ENCODE measurements at places on chromosomes 11 and 22. TPM values are rescaled to one million over a fixed set of nuclear protein-coding genes. Genes with fewer than 3 reads are reported as not detected.

DNA sequence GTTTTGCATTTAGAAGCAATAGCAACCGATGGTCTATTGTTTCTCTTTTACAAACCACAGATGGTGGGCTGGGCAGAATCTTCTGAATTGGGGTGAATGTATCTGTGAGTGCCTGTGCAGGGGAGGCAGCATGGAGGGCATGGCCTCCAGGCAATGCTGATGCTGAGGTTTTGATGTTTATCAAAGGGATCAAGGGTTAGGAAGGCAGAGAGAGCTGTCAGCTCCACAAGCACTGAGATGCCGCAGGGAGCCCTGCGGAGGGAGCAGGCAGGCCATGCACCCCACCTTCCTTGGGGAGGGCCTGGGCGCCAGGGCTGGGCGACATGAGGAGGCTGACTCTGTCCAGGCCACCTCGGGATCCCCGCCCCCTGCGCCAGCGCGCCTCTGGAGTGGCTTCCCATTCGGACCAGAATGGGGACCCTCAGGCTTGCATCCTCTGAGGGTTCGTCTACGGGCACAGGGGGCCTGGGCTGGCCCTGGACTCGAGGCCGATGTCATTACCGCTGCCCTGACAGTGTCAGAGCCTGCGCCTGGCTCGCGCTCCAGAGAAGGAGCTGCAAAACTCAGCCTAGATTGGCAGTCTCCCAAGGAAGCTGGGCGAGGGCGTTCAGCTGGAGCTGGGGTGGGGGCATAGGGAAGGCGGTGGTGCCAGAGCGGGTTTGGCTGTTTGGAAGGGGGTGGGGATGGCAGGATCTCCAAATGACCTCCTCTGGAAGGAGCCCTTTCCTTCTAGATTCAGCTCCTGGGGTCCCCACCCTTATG, 13.9 kb upstream of the TH start:
- DNase-seq: no peak

DNA sequence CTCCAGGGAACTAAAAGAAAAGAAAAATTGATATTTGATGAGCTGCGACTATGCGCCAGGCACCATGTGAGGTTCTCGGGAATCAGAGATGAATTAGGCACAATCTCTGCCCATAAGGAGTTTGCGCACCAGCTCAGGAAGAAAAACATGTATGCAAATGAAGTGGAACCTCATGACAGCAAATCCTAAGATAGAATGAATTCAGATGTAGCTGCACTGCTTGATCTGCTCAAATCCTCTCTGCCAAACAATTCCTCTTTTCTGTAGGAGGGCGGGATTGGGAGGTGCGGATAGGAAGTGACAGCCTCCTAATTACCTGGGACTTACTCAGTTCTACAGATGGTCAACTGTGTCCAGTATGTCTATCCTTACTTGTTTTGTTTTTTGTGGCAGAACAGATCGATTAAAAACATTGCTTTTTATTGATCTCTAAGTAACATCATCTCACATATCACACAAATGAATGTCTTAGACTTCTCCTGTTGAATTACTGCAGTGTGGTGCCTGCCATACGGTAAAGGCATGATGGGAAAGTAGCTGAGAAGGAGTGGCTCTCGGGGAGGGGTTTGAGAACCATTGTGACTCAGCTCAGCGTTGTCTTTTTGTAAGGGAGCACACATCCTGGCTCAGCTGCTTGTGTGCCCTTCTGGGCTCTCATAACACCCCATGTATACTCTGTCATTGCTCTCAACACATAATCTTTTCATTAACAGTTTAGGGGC, 13.9 kb downstream of the CRTAM start:
- no peak for DNase-seq

- DNase-seq: peak; percentile 37
Observed at GRCh38 chr22:29306175-29306834, at the start of gene GAS2L1. TSS of gene GAS2L1 (plus strand) at chr22:29306650. CDS start at chr22:29308106, 1,456 bp downstream.

GRCh38 chr11:107740271-107740670, 28.4 kb upstream of the SLN start:
- no peak for DNase-seq

DNA sequence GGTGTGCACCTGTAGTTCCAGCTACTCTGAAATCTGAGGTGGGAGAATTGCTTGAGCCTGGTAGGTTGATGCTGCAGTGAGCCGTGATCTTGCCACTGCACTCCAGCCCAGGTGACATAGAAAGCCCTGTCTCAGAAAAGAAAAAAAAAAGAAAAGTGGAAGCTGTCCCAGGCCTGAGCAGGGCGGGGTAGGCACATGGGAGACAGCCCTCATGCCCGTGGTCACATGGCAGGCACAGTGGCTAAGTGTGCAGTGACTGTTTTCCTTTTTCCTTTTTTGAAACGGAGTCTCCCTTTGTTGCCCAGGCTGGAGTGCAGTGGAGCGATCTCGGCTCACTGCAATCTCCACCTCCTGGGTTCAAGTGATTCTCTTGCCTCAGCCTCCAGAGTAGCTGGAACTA, 7.8 kb downstream of the OTUB1 start:
- no peak for DNase-seq

GRCh38 chr22:50440544-50441249, 34.1 kb downstream of the SBF1 start:
- no peak for DNase-seq

- DNase-seq: no peak
Observed at GRCh38 chr11:61498767-61499341, 9.7 kb upstream of the LRRC10B start.

DNA sequence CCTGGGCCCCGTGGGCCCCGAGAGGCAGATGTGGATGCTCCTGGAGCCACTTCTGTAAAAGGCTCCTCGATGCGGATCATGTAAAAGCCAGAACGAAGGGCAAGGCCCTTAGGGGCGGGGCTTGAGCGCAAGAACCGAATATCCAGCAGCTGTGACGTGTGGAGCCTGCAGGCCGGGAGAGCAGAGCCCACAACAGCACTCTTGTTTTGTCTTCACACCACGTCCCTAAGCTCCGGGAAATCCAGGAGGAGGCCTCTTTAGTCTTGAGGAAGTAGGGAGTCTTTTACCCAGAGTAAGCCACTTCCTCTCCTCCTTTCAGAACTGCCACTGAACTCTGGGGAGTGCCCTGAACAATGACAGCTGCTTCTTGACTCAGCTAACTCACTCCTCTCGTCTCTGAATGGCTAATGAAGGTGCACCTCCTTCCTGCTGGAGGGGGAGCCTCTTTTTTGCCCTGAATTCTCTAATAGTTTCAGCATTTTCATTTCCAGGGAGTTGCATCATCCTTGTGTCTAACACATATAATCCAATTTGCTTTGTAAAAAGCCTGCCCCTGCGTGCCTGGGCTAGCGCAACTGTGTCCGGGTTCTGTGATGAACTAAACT, 12.5 kb downstream of the L3MBTL2 start:
- peak; percentile 44 for DNase-seq

GRCh38 chr11:23364076-23364475, 503.8 kb upstream of the CCDC179 start:
- no peak for DNase-seq

- DNase-seq: no peak
Observed at GRCh38 chr22:41541484-41541883, 2.8 kb downstream of the POLR3H start.

- no peak for DNase-seq
Observed at GRCh38 chr22:48718818-48719500, 1108.7 kb downstream of the BRD1 start.

GRCh38 chr22:44625421-44625760, 76.6 kb upstream of the PRR5 start:
- no peak for DNase-seq

DNA sequence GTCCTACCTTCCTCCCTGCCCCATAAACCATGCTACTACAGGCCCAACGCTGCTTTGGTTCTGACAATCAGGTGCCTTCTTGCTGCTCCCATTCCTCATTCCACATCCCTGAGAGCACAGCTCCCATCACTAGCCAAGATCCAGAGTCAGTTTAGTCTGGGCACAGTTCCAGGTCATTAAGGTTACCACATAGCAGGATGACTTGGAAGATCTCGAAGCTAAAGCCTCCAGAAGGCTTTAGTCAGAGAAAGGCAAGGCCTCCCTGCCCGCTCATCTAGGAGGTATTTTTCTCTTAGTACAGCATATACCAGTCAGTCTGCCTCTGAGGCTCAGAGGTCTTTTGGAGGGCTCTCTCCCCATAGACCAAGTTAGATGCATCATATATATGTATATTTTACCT, 30.3 kb downstream of the TRIM66 start:
- DNase-seq: no peak

DNA sequence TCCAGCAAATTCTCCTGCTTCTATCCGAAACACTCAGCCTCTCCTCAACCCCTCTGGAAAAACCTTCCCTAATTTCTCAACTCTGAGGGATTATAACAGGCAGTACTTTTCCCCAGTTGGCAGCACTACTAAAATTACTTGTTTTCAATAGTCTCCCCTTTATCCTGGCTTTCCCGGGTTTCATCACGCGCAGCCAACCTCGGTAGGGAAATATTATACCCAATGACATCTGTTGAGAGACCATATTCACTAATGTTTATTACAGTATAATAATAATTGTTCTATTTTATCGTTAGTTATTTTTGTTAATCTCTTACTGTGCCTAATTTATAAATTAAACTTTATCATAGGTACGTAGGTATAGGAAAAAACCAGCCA, 330 bp upstream of the POLD3 start:
- DNase-seq: no peak

GRCh38 chr11:45655012-45655283, 10.5 kb downstream of the CHST1 start:
- DNase-seq: no peak

- no peak for DNase-seq
Observed at GRCh38 chr11:15673408-15673831, 558.7 kb downstream of the INSC start.

GRCh38 chr11:118238929-118239328, 13.2 kb downstream of the MPZL3 start:
- no peak for DNase-seq

GRCh38 chr22:17562906-17563870, at the start of gene SLC25A18:
TSS of gene SLC25A18 (plus strand) at chr22:17563498. CDS start at chr22:17579945, 16,447 bp downstream.
- DNase-seq: no peak

- no peak for DNase-seq
Observed at GRCh38 chr11:561148-562003, 606 bp downstream of the RASSF7 start.

DNA sequence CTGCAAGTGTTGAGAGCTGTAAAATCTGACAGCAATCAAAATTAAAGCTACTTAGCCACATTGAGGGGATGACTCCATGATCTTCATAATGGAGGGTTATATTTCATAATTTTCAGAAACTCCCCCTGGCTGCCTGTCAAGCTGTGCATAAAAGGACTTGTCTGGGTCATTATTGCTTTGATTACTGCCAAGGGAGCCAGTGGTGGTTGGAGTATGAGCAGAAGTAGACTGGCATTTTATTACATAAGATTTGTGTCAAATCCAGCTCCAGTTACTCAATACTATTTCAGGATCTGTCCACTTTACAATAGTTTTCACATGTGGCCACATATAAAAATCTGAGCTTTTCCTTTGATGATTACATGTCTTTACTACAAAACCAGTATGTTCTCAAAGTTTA, 108.9 kb upstream of the SLC5A12 start:
- DNase-seq: no peak

DNA sequence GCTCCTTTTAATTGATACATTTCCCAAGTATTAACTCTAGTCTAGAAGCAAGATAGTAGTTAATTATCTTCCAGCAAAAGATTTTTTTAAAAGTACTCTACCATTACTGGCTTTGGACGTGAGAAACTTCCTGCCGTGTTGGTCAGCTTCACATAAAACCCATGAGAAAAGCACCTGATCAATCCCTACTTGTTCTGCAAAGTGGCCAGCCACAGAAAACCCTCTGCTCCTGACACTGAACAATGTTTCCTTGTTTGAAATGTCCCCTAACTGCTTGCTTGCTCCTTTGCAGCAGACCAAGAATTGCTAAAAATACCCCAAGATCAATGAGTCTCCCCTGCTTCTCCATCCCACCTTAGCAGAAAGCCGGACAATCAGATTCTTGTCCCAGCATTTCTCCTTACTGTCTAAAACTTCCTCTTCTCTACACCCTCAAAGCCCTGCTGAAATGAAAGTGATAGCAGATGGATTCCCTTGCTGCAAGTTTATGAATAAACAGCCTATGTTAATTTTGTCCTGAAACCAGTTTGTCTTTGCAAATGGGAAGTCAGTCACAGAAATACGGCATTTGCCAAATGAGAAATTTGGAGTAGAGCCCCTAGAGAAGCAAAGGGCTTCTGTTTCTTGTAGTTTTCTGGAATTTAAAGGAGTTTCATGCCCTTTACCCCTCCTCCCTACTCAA, 207.1 kb upstream of the ARHGAP20 start:
- no peak for DNase-seq

DNA sequence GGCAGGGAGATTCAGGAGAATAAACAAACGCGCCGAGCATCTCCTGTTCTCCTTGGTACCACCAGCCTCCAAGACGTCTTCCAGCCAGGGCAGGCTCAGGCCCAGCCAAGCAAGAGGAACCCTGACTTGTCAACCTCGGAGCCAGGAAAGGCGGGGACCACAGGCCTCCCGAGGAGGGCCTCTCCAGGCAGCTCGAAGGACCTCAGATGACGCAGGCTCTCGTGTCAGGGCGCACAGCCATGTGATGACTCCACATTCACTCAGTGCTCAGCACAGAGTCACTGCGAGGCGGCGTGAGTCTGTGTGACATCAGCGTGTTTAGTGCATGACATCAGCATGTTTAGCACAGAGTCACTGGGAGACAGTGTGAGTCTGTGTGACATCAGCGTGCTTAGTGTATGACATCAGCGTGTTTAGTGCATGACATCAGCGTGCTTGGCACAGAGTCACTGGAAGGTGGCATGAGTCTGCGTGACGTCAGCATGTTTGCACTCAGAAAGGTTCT, 241.4 kb downstream of the BRD1 start:
- no peak for DNase-seq

GRCh38 chr11:34243600-34244464, 114.0 kb downstream of the ABTB2 start:
- peak; percentile 36 for DNase-seq

DNA sequence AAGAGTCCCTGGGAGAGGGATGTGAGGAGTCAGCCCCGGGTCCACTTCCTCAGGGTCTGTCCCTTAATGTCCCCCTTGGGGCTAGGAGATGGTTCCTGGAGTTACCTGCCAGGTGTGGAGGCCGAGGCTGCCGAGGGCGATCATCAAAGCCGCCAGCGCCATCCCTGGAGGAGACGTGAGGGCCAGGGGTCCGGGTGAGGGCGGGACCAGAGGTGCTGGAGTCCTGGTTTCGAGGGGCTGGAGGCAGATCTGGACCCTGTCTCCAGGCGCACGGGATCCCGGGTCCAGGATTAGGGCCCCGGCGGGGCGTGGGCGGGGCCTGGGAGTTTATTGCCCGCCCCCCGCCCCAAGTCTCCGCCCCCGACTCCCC, at the start of gene ART5:
Gene ART5 (minus strand): TSS at position 292 of the 370 bp plus-strand sequence. CDS start 130 bp downstream, at position 162.
- no peak for DNase-seq

GRCh38 chr11:2085251-2086066, 53.7 kb downstream of the IGF2 start:
- DNase-seq: no peak

GRCh38 chr11:61776561-61777075, 15.8 kb downstream of the TMEM258 start:
- peak; percentile 48 for DNase-seq

The RASGRP2 gene
- 19.5 TPM for total RNA-seq

The LRRC4C gene
- total RNA-seq: not detected

The PLAAT2 gene
- total RNA-seq: not detected

The BRSK2 gene
- 0.36 TPM for total RNA-seq

The ANKK1 gene
- not detected for total RNA-seq

The HBG2 gene
- total RNA-seq: not detected

The FUT4 gene
- 8.0 TPM for total RNA-seq

The KRTAP5-9 gene
- not detected for total RNA-seq

The VPS51 gene
- total RNA-seq: 137 TPM

The SVIP gene
- 47.5 TPM for total RNA-seq

The GSTT2B gene
- 0.91 TPM for total RNA-seq

The APBB1 gene
- 16.8 TPM for total RNA-seq

The MS4A13 gene
- total RNA-seq: not detected

The FJX1 gene
- total RNA-seq: 0.34 TPM

The PGM2L1 gene
- 4.0 TPM for total RNA-seq

The OR52N4 gene
- total RNA-seq: 0.16 TPM
